Spinal cord (tissue), 10 donors: ENCODE measurements at places on chromosomes 4 and X.

DNA sequence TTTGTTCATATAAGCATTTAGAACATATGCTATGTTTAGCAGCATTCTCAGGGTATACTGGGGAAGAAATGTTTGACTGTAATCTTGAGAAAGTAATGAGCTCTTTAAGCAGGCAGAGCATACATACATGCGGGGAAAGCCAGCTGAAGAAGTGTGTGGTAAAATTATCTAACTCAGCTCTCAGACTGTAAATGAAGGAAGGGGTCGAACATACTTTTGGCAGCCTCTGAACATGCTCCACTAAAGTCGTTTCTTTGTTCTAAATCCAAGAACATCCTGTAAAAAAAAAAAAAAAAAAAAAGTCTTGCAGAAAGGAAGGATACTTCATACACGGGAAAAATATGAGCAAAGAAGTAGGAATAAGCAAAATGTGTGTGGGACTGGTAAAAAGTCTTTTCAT lies 224.8 kb downstream of the GRID2 start:
- DNase-seq = no peak

DNA sequence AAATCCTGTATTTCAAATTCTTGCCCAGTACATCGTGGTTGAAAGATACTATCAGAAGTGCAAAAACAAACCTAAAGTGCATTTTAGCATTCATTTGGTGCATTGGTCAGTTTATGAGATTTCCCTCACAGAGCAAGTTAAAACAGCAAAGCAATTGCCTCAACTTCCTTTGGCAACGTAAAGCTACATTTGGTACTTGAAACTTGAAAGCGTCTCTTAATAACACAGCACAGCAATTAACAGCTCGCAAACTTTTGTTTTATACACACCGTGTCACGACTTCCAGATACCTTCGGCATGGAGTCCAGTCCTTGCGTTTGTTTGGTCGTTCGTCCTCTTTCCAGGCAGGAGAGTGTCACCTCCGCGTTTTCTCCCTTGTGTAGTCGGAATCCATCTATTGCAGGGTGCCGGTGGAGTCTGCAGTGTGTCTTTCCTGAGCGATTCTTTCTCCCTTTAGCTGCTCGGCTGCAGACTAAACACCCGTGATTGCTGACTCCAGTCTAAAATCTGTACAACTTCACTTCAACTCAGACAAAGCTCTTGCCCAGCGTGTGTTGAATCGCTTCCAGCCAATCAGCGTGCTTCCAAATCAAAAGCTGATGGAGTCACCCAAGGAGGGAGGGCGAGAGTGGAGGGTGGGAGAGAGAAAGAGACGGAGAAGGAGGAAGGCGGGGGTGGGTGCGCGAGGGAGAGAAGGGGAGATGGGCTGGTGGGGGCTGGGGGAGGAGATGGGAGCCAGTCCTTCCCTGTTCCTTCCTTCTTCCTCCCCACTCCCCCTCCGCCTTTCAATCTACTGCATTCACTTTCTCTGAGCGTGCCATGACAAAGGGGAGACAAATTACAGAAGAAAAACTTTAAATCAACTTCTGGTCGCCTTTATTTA lies at the start of gene PCDH18:
PCDH18 (minus strand) TSS at position 509 of the 883 bp plus-strand sequence; CDS start at position 103, 406 bp downstream.
- peak; percentile 88 for DNase-seq

- DNase-seq = peak; percentile 73
Measured at GRCh38 chrX:15675490-15675921, 10.9 kb upstream of the CLTRN start.

GRCh38 chr4:182478475-182478874 lies 235.3 kb downstream of the TENM3 start:
- DNase-seq = peak; percentile 70

- no peak for DNase-seq
Measured at GRCh38 chr4:82594456-82594855, 32.7 kb upstream of the TMEM150C start.

GRCh38 chrX:118779581-118779980 lies 44.0 kb upstream of the ZCCHC12 start:
- no peak for DNase-seq

- peak; percentile 31 for DNase-seq
Measured at GRCh38 chr4:57410331-57411052, 300.3 kb upstream of the IGFBP7 start.

GRCh38 chr4:111864066-111864465 lies 281.2 kb upstream of the FAM241A start:
- no peak for DNase-seq

GRCh38 chr4:106369456-106370060 lies 980 bp upstream of the GIMD1 start:
- DNase-seq = peak; percentile 89

DNA sequence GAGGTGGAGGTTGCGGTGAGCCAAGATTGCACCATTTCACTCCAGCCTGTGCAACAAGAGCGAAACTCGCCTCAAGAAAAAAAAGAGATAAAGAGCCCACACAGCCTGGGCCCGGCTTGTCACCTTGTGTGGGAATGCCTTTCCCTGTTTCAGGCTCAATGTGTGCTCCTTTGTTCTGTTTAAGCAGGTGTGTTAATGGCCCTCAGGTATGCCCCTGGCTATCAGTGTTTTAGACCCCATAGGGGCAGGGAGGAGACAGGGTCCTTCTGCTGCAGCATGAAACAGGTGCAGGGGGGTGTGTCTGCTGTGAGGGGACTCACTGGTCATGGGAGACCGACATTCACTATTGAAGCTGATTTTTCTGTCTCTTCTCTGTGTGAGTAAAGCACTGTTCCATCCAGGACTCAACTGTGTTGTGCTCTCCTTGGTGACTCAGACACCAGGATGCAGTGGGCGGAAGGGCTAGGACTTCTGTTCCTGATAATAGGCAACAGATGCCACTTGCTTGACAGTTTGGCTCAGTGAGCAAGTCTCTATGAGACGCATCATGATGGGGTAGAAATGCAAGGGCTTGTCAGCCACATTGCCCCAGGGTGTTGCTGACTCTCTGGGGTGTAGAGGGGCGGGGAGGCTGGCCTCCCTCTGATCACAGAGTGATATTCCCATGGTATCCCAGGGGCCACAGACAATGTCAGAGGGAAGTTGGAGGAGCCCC lies 15.6 kb upstream of the LAP3 start:
- DNase-seq = no peak

- no peak for DNase-seq
Measured at GRCh38 chrX:3215249-3215648, 131.2 kb downstream of the MXRA5 start.

- DNase-seq = no peak
Measured at GRCh38 chr4:36235306-36235705, 9.0 kb downstream of the ARAP2 start.

- DNase-seq = no peak
Measured at GRCh38 chr4:65316534-65316933, 353.8 kb downstream of the EPHA5 start.

- DNase-seq = no peak
Measured at GRCh38 chr4:77804471-77804870, 14.7 kb downstream of the CNOT6L start.

- no peak for DNase-seq
Measured at GRCh38 chrX:136780763-136781162, at the start of gene ARHGEF6. ARHGEF6 (minus strand) TSS chrX:136780932; CDS start chrX:136780882, 50 bp downstream.

DNA sequence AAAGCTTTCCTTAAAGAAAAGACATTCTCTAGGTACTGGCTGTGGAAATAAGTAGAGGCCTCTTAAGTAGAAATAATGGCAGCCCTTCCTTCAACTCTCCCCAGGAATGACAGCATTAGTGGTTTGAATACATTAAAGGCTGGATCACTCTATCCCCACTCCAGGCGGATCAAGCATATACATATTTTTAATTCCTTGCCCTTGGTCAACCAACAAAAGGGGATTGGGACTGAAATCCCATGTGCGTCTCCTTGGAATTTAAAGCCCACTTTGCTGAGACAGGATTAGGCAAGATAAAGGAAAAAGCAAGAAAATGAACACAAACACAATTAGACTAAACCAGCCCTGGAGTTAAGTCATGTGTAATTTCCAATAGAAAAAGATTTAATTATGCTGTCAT lies 391.3 kb downstream of the PPP1R2C start:
- DNase-seq = no peak
